NCI-H1048 (cell line): ENCODE measurements at places on chromosomes 6 and 20.
A peak's percentile ranks its signal among the peaks of the same experiment; 100 is the strongest.

DNA sequence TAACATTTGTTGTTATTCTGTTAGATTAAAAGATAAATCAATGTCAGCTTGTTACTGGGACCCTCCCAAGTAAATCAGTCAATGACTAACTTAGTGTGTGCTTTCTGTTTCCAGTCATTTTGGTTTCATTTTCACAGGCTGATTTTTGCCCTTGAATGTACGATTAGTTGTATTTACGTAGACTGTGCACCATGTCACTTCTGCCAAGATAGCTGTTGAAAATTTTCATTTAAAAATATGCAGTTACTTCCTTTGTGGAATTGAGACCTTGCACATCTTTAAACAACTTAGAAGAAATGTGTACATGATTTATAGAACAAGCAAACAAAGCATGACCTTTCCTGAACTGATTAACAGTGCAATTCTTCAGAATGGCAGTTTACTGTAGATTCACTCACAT, 944.8 kb upstream of the CITED2 start:
- no peak for DNase-seq

- no peak for DNase-seq
These were observed 920.2 kb downstream of the GRIK2 start for GRCh38 chr6:102313699-102314098.

DNA sequence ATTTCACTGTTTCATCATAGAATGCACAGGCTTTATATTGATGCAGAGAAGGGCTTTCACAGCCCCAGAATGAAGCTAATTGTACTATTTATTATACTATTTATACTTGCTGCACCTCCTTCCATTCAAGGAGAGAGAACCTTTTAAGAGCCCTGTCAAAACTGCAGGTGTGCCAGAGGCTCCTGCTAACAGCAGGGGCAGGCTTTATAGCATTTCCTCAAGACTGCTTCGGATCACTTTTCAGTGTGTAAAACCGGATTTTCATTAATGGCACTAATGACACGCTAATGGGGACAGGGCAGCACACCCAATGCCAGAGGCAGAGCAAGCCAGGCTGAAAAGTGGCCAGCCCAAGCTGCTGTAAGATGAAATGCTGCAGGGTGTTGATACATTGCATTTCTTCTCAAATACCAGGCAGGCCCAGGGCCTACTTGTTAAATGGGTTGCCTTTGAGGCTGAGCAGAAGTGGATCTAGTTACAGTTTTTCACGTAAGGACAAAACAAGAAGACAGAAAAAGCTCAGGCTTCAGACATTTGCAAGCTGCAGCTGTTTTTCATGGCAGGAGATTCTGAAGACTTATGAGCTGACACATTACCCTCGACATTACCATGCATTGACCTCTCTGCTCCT, 487.7 kb upstream of the BTBD3 start:
- DNase-seq: no peak

GRCh38 chr20:3446779-3447178, 24.0 kb upstream of the ATRN start:
- DNase-seq: no peak

GRCh38 chr20:54649511-54649962, 174.1 kb downstream of the DOK5 start:
- DNase-seq: peak; percentile 76

DNA sequence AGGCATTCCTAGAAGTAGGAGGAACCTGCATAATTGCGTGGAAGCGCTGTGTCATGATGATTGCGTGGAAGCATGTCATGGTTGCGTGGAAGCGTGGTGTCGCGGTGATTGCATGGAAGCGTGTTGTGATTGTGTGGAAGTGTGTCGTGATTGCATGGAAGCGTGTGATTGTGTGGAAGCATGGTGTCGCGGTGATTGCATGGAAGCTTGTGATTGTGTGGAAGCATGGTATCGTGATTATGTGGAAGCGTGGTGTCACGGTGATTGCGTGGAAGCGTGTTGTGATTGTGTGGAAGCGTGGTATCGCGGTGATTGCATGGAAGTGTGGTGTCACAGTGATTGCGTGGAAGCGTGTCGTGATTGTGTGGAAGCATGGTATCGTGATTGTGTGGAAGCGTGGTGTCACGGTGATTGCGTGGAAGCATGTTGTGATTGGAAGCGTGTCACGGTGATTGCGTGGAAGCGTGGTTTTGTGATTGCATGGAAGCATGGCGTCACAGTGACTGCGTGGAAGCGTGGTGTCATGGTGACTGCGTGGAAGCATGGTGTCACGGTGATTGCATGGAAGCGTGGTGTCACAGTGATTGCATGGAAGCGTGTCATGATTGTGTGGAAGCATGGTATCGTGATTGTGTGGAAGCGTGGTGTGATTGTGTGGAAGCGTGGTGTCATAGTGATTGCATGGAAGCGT, 145.9 kb downstream of the TAF4 start:
- no peak for DNase-seq

- DNase-seq: no peak
These were observed 15.2 kb upstream of the TAGAP start for GRCh38 chr6:159059885-159060506.

DNA sequence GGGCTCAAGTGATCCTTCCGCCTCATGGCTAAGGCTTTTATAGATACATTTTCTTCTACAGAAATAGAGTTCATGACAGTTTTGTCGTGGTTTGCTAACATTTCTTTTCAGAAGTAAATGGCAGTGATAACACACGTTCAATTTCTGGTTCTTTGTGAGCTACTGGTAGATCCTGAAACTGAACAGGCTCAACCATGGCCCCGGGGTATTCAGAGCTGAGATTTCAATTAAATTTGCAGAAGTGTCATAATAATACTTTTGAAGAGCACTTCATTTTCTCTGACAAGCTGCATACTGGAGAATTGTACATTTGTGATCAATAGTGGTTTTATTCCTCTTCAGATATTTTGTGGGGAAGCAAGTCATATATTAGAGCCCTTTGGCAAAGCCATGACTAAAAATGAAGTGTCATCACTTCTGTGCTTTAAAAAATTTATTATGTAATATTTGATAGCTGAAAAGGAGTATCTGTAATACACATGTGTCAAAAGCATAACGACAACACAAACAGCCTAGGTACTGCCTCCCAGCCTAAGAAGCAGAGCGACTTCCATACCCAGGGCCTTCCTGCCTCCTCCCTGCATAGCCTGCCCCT, 84.3 kb upstream of the SCP2D1 start:
- DNase-seq: no peak
